ENCODE measurements at places on chromosomes 6 and 20.

- no peak for DNase-seq
These were observed 89.6 kb upstream of the HMGCLL1 start for GRCh38 chr6:55668591-55668990.

GRCh38 chr20:5662769-5663168, 87.4 kb upstream of the SHLD1 start:
- DNase-seq = no peak

GRCh38 chr20:52230409-52230808, 38.8 kb upstream of the ZFP64 start:
- DNase-seq = no peak

GRCh38 chr20:61902221-61902869, 163.3 kb downstream of the TAF4 start:
- no peak for DNase-seq

- no peak for DNase-seq
These were observed 8.9 kb downstream of the RPS10 start for GRCh38 chr6:34416877-34417371.

- no peak for DNase-seq
These were observed 84.2 kb downstream of the ISM1 start for GRCh38 chr20:13305284-13305683.

- no peak for DNase-seq
These were observed 54.3 kb downstream of the RWDD2A start for GRCh38 chr6:83247471-83247870.

Data from stimulated activated CD8-positive, alpha-beta memory T cell treated with anti-CD3 and anti-CD28 coated beads, Interleukin-7, amount 100 ng/mL, for 1 hour (primary cell).